ENCODE measurements at places on chromosomes 11 and 22.

- DNase-seq = peak; percentile 53
Observed at GRCh38 chr11:86671531-86672006, 847 bp downstream of the ME3 start.

DNA sequence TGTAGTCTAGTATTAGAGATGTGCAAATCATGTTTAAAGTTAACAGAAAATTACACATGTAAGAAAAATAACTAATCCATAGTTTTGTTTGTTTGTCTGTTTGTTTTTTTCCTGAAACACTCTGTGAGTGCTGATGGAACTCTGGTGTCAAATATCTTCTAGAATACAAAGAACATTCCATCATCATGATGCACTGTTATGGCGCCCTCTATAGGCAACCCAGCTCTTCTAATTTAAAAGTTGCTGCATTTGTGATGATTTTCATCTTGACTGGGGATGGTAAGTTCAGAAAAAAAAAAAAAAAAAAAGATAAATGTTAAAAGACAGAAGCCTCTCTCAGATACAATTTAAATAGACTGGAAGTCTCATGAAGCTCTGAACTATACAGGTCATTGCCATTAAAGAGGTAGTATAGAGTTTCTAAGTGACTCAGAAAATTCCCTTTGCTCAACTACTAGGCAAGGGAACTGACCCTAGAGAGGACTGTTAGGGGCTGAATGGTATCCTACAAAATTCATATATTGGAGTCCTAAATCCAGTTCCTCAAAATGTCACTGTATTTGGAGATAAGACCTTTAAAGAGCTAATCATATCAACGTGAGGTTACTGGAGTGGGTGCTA, 597.2 kb upstream of the ANO3 start:
- no peak for DNase-seq

- no peak for DNase-seq
Observed at GRCh38 chr11:66749091-66749490, 20.1 kb upstream of the SPTBN2 start.

GRCh38 chr22:19962246-19962908, 20.8 kb upstream of the TXNRD2 start:
- peak; percentile 85 for DNase-seq

GRCh38 chr11:132719684-132720083, 812.6 kb downstream of the OPCML start:
- no peak for DNase-seq

DNA sequence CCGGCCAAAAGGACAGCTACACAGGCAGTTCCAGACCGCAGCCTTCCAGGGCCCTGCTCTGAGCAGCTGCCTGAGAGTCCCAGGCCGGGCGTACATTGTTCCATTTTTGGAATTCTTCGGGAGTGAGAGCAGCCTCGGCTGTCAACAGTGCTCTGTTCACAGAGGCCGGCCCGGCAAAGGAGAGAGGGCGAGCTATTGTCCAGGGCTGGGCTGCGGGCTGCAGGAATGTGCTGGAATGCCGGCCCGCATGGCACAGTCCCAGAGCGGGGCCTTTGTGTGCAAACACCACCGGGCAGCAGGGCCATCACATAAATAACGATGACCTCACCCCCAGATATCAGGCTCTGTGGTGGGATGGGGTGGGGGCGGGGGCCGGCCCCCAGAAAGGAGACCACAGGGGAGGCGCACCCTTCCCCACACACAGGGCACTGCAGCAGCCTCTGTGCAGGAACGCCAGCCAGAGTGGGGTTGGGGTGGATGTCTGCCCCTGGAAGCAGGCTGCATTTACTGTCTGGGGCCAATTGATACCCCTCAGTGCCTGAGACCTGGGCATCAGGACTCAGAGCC, 15.8 kb downstream of the LINC01488 start:
- DNase-seq = no peak

- DNase-seq = no peak
Observed at GRCh38 chr22:23243006-23243573, 62.8 kb downstream of the BCR start.

DNA sequence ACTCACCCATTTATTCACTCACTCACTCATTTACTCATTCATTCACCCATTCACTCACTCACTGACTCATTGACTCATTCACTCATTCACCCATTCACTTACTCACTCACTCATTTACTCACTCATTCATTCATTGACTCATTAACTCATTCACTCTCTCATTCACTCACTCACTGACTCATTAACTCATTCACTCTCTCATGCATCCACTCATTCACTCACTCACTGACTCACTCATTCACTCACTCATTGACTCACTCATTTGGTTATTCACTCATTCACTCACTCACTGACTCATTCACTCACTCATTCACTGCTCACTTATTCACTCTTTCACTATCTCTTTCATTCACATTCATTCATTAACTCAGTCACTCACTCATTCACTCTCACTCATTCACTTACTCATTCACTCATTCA, 2.5 kb upstream of the MUC5AC start:
- no peak for DNase-seq

GRCh38 chr11:18986744-18987143, 47.5 kb upstream of the MRGPRX1 start:
- DNase-seq = no peak

- no peak for DNase-seq
Observed at GRCh38 chr11:96263238-96263763, 79.7 kb downstream of the MAML2 start.

- DNase-seq = peak; percentile 26
Observed at GRCh38 chr11:48013269-48013901, 33.0 kb downstream of the PTPRJ start.

GRCh38 chr22:37309211-37310074, 27.1 kb downstream of the CYTH4 start:
- no peak for DNase-seq

DNA sequence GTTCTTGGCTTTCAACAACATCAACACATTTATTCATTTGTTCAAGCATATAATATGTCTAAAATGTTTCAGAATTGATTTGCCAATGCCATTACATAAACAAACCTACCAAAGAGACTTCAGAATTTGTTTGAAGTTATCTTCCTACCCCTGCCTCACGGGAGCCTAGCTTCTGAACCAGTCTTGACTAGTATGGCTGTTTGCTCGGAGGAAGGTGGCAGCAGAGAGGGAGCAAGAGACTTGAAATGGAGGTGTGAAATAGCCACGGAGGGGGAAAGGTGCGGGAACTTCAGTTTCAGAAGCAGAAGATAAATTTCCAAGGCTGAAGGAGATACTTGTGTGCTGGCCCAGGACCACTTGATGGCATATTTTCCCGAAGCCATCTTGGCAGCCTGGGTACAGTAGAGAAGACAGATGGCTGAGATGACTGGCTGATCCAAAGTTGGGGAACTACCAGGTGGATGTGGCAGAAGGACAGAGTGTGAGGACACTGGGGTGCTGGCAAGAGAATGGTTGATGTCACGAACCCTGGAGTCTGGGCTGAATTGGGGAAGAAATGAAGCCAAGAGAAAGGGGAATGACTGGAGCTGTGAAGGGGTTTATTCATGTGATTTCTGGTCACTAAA, 14.0 kb upstream of the MTCH2 start:
- DNase-seq = no peak

DNA sequence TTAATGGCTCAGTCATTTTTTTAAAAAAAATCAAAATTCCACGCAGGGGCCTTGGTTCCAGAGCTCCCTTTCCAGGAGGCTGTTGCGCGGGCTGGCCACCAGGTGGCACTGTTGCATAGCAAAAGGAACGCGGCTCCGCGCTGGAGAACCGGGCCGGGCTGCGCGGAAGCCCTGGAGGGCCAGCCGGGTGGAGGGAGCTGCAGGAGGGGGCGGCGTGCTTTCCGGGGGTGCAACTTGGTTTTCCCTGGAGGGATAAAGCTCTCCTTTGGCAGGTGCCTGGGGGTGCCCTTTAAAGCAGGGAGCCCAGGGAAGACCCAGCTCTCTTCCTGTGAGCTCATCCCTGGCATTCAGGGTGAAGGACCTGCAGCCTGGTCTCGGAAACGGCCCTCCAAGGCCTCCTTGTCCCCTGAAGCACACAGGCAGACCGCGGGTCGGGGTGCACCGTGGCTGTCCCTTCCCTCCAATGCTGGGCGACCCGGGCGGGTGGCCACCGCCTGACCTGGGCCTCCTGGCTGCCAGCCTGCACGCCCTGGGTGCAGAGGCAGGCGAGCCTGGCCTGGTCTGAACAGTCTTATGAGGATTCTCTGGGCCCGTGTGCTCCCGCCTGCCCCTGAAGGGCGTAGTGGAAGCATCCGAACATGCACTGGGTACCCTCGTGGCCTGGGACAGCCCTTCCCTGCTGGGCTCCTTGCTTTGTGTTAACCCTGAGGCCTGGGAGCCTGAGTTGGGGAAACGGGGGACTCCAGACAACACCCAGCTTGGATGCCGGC, 23.4 kb downstream of the KRTAP5-5 start:
- DNase-seq = peak; percentile 56

DNA sequence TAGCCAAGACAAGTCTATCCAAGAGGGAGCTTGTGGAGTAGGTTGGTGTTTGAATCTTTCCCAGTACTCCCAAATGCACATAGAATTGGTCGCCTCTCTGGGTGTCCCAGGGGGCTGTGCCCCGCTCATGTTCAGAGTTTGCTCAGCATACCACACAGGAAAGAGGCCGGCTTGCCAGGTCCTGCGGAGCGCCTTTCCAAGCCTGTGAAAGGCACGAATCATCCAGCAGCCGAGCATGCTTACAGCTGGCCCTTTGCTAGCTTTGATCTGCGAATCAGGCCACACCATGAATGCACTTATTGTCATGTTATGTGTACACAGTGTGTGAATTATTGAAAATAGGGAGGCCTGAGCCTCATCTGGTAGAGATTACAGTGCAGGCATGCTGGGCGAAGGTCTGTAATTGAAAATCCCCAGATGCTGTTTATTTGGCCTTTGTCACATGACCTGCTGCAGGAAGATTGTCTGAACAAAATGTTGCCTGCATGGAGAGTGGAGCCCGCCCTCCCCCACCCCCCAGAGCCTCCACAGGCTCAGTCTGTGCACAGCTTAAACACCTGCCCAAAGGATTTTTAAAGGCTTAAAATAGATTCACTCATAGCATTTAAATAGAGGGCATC, 163.3 kb upstream of the RASSF10 start:
- peak; percentile 96 for DNase-seq

DNA sequence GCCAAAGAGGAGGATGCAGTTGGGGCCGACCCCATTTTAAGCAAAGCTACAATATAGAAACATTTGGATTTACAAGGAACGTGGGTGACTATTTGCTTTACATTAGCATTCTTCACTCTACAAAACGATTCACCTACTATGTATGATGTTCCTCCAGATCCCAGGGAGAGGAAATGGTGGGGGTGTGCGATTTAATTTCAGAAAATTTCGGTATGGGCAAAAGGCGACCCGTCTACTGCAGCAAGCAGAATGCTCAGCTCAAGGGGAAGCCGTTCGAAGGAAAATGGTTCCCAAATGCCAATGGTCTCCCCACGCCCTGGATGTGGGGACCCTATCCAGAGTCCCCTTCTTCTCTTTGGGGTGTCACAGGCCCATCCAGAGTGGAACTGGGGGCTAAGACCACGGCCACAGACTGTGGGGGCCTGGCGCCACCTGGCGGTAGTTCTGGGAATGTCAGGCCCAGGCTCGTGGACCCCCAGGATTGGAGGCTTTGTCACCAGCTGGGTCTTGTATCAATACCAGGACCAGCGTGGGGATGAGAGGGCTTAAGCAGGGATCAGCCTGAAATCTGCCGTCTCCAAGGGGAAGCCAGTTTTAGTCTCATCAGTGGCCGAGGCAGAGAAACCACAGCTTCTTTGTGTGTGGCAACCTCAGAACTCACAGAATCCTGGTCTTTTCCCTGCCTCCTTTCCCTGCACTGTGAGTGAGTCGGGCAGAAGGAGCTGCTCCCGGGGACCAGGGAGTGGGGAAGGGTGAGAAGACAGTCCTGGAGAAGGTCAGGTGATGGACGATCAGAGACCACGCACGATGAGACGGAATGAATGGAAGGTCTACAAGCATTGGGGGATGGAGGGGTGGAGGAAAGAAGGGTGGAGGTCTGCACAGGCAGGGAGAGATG, 8.4 kb downstream of the LRRC10B start:
- DNase-seq = no peak

DNA sequence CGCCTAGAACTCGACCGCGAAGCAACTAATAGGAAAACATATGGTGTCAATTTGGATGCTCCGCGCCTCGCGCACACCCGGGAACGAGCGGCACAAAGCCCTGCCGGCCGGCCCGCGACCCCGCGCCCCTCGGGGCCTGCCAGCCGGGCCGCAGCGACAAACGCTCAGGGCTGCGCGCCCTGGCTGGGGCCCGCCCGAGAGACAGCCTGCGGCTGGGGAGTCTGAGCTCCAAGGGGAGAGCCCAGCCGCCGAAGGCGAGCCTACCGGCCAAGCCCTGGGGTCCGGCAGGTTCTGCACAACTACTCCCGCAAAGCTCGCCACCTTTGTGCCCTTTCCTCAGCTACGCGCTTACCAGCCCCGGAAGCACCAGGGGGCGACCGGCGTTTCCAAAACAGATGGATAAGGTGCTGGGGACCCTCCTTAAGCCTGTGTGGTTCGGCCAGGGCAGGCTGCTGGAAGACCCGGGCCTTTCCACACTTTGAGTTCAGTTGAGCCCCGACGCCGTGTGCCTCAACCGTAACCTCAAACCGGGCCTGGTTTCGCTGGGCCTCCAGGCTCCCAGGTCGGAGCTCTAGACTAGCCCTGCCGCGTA, 6.0 kb downstream of the PAX6 start:
- DNase-seq = no peak

DNA sequence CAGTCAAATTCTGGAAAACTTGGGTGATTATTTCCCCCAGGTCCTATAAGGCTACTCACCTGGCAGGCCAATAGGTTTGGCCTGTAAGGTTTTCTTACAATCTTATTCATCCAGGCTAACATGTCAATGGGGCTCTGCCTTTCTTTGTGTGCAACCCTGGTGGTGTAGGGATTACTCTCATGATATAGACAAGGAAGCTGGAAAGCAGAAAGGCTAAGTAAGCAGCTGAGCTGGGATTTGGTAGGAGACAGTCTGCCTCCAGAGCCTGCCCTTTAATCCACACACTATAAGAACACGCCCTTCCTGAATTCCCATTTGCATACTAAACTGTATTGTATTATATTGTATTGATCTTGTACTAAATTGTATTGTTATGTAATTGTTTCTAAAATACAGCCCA, 373.3 kb upstream of the CCDC90B start:
- DNase-seq = no peak

DNA sequence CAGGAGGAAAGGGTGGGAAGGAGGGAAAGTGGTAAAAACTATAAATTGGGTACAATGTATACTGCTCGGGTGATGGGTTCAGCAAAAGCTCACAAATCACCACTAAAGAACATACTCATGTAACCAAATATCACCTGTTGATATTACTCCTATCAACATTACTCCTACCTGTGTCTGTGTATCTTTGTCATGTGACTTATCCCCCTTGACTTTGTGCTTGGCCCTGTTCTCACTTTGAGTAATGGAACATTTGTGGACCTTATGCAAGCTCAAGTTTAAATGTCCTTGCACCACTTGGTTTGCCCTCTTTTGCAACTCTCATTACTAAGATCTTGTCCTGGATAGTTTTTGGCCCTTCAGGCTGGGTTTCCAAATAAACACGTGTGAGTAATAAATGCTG, 39.0 kb downstream of the ZNF280B start:
- no peak for DNase-seq

Data from COR-L47 (cell line).